Aorta (tissue), 5 donors: ENCODE measurements at places on chromosomes 13 and 19. TPM values are rescaled to one million over a fixed set of nuclear protein-coding genes. Genes with fewer than 3 reads are reported as not detected.
A peak's percentile ranks its signal among the peaks of the same experiment; 100 is the strongest.

- no peaks in the 10 kb centered on the region for H3K36me3 ChIP-seq
- no peak overlapping the region for H3K4me3 ChIP-seq
- no peak for DNase-seq
- H3K4me1 ChIP-seq: no peaks in the 10 kb centered on the region
- H3K27ac ChIP-seq: no peak overlapping the region
These were observed 251.3 kb downstream of the SHISA2 start for GRCh38 chr13:25800523-25800922.

GRCh38 chr13:27168906-27169657 is 2.5 kb downstream of the USP12 start:
- no peak overlapping the region for H3K27ac ChIP-seq
- H3K4me3 ChIP-seq: no peak overlapping the region
- H3K36me3 ChIP-seq: no peaks in the 10 kb centered on the region
- no peak for DNase-seq

DNA sequence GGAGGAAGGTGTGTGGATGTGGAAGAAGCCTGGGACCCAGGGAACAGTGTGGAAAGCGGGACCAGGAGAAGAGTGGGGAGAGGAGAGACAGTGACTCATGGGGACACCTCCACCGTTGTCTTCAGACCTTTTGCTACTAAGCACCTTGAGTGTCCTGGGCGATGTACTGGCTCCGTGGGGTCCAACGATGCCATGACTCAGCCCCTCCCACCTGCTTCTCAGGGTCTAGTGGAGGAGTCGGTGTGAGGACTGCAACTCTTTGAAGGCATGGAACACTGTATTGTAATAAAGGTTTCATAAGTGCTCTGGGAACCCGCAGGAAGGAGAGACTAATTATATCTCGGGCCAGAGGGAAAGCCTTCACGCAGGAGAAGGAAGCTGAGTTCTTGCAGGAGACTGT is 166.9 kb upstream of the KL start:
- H3K4me3 ChIP-seq: no peak overlapping the region
- no peaks in the 10 kb centered on the region for H3K36me3 ChIP-seq
- H3K27ac ChIP-seq: no peak overlapping the region
- H3K27me3 ChIP-seq: no peaks in the 10 kb centered on the region

ARL11 gene
- total RNA-seq: 1.8 TPM

GRCh38 chr19:48807590-48808308 is 3.1 kb downstream of the BCAT2 start:
- no peak for DNase-seq
- H3K36me3 ChIP-seq: no peaks in the 10 kb centered on the region
- no peaks in the 10 kb centered on the region for H3K27me3 ChIP-seq

IRGC gene
- not detected for total RNA-seq

- no peak for DNase-seq
- no peak overlapping the region for H3K4me3 ChIP-seq
These were observed 100.0 kb downstream of the LMO7 start for GRCh38 chr13:75736173-75736572.

UBL5 gene
- total RNA-seq: 207 TPM

DNA sequence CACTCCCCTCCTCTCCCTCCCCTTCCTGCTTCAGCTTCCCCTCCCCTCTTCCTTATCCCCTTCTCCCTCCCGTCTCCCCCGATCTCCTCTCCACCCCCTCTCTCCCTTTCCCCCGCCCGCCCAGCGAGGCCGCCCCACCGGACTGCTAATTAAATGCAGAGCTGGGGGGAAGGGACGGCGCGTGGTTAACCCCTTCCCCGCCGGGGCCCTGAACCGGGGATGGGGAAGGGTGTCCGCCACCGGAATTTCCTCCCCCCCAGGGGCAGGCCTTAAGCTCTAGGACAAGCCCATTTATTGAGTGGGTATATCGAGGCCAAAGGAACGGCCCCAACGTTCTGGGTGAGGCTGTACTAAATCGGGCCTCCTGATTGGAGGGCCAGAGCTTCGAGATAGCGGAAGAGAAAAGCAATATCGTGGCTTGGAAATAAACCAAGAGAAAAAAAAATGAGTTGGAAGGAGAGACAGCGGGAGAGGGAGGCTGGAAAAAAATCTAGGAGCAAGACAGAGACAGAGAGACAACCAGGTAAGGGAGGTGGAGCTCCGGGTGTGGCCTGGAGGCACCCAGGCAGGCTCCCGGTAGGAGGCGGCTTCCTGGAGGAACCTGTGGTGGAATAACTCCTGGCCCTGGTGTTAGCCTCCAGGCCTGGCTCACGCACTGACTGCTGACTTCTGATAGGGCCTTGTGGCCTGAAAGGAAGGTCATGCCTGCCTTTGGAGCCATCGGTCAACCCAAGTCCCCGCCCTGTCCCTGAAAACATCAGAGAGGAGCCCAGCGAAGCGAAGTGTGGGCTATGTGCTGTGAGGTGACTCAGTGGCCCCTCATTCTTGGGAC is 11.6 kb upstream of the JUND start:
- H3K4me3 ChIP-seq: peak overlapping the region; percentile 63
- peak overlapping the region; percentile 95 for H3K27ac ChIP-seq
- H3K27me3 ChIP-seq: no peaks in the 10 kb centered on the region
- peak; percentile 91 for DNase-seq
- no peaks in the 10 kb centered on the region for H3K4me1 ChIP-seq

SPTBN4 gene
- total RNA-seq: 3.6 TPM

DNA sequence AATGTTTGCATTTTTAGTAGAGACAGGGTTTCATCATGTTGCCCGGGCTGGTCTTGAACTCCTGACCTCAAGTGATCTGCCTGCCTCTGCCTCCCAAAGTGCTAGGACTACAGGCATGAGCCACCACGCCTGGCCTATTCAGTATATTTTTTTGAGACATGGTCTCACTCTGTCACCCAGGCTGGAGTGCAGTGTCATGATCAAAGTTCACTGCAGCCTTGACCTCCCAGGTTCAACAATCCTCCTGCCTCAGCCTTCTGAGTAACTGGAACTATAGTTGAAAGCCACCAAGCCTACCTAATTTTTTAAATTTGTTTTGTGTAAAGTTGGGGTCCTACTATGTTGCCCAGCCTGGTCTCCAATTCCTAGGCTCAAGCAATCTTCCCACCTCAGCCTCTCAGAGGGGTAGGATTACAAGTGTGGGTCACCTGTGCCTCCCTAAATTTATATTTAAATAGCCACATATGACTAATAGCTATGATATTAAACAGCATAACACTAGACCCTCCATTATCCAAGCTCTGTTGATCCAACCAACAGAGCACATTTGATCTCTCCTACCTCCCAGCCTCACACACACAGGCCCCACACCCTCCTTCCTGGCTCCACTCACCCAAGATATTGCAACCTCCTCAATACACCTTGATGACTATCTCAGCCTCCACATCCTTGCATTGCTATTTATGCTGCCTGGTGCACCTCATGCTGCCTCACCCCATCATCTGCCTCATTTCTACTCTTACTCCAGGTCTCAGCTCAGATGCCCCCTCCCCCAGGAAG is 2.1 kb upstream of the CEACAM19 start:
- H3K27me3 ChIP-seq: no peaks in the 10 kb centered on the region
- H3K4me3 ChIP-seq: no peak overlapping the region
- no peaks in the 10 kb centered on the region for H3K4me1 ChIP-seq

BRME1 gene
- total RNA-seq: 2.3 TPM

FOSB gene
- total RNA-seq: 754 TPM

GRCh38 chr13:48975101-48975855 is 434 bp upstream of the FNDC3A start:
- no peaks in the 10 kb centered on the region for H3K36me3 ChIP-seq
- DNase-seq: no peak
- H3K27me3 ChIP-seq: no peaks in the 10 kb centered on the region
